ENCODE measurements at places on chromosomes 3 and 15. TPM values are rescaled to one million over a fixed set of nuclear protein-coding genes. Genes with fewer than 3 reads are reported as not detected.

The RIOX2 gene
- polyA plus RNA-seq, result 28.8 TPM

GRCh38 chr3:178443634-178444033 is 92.6 kb upstream of the KCNMB2 start:
- H3K4me1 ChIP-seq, result no peaks in the 10 kb centered on the region
- H3K36me3 ChIP-seq, result no peaks in the 10 kb centered on the region
- H3K27me3 ChIP-seq, result no peaks in the 10 kb centered on the region
- no peak overlapping the region for H3K27ac ChIP-seq

The GOLGA6A gene
- polyA plus RNA-seq, result not detected

GRCh38 chr15:47743886-47744285 is 26.6 kb downstream of the SEMA6D start:
- no peaks in the 10 kb centered on the region for H3K27me3 ChIP-seq
- DNase-seq, result no peak
- no peak overlapping the region for H3K27ac ChIP-seq
- H3K36me3 ChIP-seq, result no peaks in the 10 kb centered on the region
- H3K4me1 ChIP-seq, result no peaks in the 10 kb centered on the region
- H3K4me3 ChIP-seq, result no peak overlapping the region

- no peak overlapping the region for H3K27ac ChIP-seq
- H3K4me1 ChIP-seq, result no peaks in the 10 kb centered on the region
- no peak for DNase-seq
- H3K27me3 ChIP-seq, result no peaks in the 10 kb centered on the region
- H3K36me3 ChIP-seq, result no peaks in the 10 kb centered on the region
These were observed 282.7 kb upstream of the MANF start for GRCh38 chr3:51102396-51102795.

DNA sequence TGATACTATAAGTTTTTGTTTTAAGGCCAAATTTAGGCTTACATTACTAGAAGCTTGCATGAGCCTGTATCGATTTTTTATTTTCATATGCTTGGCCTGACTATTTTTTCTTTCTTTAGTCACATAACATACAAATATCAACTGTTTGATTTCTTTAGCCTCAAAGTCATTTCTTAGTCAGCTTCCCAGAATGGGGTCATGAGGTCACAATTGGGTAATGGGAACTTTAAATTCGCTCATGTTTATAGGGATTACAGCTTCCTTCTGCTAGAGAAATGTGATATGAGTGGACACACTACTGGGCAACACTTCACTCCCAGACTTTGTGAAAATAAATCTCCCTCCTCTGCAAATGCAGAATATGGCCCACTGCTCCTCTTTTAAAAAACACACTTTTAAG is 9.1 kb upstream of the TIPARP start:
- H3K27ac ChIP-seq, result no peak overlapping the region
- no peak overlapping the region for H3K4me3 ChIP-seq
- no peaks in the 10 kb centered on the region for H3K27me3 ChIP-seq
